ENCODE measurements at places on chromosomes 6 and 20.

DNA sequence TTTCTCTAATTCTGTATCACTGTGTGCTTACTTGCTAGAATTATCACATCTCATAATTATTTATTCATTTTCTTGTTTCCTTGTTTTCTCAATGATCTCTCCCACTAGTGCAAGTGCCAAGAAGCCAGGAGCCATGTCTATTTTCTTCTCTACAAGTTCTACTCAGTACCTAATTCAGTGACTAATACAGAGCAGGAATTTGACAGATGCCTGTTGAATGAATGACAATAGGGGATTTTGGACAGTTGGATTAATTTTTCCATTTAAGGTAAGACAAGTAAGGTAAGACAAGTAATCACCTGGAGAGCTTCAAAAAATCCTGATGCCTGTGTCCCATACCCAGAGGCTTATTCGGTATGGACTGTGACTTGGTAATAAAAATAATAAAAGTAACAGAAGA is 81.0 kb downstream of the EDN1 start:
- DNase-seq, result peak; percentile 15

- no peak for DNase-seq
Measured at GRCh38 chr6:164098857-164099267, 684.3 kb downstream of the QKI start.

GRCh38 chr6:41638002-41638934 is at the start of gene MDFI:
Gene MDFI (plus strand): TSS chr6:41638468. CDS start chr6:41638750, 282 bp downstream.
- DNase-seq, result no peak

- peak; percentile 88 for DNase-seq
Measured at GRCh38 chr6:25458485-25458884, 179.3 kb downstream of the CARMIL1 start.

DNA sequence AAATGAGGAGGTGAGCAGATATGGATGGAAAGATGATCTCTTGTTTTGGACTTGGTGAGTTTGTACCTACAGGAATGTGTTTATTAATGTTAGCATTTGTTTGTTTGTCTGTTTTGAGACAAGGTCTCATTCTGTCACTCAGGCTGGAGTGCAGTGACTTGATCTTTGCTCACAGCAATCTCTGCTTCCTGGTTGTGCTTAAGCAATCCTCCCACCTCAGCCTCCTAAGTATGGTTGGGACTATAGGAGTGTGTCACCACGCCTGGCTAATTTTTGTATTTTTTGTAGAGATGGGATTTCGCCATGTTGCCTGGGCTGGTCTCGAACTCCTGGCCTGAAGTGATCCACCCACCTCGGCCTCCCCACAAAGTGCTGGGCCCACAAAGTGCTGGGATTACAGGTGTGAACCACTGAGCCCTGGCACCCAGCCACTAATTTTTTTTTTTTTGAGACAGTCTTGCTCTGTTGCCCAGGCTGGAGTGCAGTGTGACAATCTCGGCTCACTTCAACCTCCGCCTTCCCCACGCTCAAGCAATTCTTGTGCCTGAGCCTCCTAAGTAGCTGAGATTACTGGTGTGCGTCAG is 7.1 kb downstream of the CASP8AP2 start:
- no peak for DNase-seq

DNA sequence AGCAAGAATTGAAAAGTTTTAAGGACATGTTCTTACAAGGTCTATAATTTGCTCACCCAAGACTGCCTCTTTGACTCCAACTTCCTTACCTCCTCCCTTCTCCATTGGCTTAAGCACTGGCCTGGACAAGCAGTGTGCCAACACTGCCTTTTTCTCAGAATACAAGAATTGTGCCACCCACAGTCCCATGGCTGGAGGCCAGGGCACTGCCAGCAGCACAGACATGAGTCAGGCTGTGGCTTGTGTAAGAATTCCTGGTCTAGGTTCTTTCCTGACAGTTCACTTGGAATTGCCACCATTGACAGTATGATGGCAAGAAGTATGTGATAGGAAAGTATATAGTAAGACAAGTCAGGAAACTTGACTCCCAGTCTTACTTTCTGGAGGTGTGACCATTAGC is 202.7 kb upstream of the MARCKS start:
- peak; percentile 99 for DNase-seq

GRCh38 chr6:15472621-15473020 is 190.2 kb downstream of the DTNBP1 start:
- peak; percentile 63 for DNase-seq

- no peak for DNase-seq
Measured at GRCh38 chr20:55583036-55583435, 422.3 kb downstream of the CBLN4 start.

DNA sequence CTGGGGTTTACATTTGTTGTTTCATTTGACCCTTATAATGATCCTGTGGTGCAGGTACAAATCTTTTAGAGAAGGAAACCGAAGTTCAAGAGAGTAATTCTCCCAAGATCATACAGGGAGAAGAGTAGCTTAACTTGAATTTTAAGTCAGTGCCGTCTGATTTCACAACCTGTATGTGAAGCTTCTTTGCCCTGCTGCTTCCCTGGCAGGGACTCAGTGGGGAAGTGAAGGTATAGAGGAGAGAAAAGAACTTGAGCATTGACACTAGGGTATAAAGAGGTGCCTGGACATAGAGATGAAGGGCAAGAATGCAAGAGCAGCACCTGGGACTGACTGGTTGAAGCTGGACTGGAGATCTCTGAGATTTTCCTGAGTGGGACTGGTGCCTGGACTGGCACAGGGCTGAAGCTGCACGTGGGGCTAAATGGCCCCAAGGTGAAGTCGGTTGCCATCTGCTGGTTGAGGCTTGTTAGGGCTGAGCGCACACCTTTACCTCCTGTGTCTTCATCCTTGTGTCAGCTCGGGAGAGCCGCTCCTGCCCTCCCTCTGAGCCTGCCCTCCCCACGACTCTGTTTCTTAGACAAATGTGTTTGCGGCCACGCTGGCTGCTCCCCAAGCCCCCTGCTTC is 41.8 kb downstream of the FARS2 start:
- peak; percentile 11 for DNase-seq

DNA sequence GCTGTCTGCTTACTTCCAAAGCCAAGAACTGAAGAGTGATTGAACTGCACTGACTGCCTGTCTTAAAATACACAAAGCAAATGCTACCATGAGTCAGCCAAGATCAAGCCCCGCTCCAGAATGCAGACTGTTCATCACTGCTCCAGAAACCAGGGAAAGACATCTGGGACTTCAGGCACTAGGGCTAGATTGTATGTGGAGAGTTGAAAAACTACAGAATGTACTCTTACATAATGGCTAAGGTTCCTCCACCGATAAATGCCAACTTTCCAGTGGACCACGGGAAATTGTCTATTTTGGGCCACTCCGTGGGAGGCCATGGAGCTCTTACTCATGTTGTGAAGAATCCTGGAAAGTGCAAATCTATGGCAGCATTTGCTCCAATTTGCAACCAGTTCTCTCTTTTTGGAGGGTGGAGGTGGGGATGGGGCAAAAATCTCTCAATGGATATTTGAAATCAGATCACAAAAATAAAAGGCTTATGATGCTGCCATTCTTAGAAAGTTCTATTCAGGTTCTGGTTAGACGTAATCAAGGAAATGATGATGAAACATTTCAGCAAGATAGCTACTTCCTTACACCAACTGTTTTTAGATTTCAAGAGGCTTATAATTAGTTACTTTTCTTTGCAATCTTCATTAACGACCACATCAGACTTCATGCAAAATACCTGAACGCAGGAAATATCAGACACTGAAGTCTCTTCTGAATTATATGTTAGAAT is 11.8 kb upstream of the CAP2 start:
- DNase-seq, result peak; percentile 64

- DNase-seq, result no peak
Measured at GRCh38 chr20:38317422-38317821, 13.5 kb downstream of the BPI start.

DNA sequence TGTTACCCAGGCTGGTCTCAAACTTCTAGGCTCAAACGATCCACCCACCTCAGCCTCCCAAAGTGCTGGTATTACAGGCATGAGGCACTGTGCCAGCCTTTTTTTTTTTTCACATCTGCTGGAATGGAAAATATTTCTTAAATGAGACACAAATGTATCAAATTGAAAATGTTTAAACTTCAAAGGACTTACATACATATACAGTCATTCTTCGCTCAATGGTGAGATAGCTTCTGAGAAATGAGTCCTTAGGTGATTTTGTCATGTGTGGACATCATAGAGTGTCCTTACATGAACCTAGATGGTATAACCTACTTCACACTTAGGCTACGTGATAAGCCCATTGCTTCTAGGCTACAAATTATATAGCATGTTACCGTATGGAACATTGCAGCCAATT is 43.1 kb downstream of the MICA start:
- no peak for DNase-seq

GRCh38 chr6:20013066-20013861 is 176.1 kb downstream of the ID4 start:
- no peak for DNase-seq

- DNase-seq, result peak; percentile 93
Measured at GRCh38 chr6:13923527-13924145, 1.1 kb upstream of the RNF182 start.

GRCh38 chr20:25227317-25227831 is 20.5 kb upstream of the PYGB start:
- peak; percentile 91 for DNase-seq

DNA sequence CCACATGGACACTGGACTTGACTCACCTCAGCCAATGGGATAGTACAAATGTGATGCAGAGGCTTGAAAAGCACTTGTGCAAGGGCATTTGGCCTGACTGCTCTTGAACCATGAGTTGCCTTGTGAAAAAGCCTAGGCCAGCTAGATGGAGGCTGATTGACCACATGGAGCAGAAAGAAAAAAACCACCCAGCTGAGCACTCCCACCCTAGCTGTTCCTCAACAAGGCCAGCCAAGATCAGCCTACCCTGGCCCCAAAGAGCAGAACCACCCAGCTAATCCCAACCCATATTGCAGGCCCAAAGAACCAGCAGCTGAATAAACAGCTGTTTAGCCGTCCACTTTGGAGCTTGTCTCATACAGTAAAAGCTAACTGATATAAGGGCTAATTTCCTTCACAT is 36.7 kb downstream of the PXDC1 start:
- DNase-seq, result no peak

- DNase-seq, result peak; percentile 88
Measured at GRCh38 chr6:85669735-85670194, 27.1 kb upstream of the SYNCRIP start.

GRCh38 chr6:72622094-72622940 is 453 bp downstream of the KCNQ5 start:
- DNase-seq, result peak; percentile 76

GRCh38 chr20:17679941-17680835 is 1.9 kb downstream of the RRBP1 start:
- peak; percentile 71 for DNase-seq

GRCh38 chr6:65570340-65570739 is 136.7 kb downstream of the EYS start:
- DNase-seq, result no peak

- no peak for DNase-seq
Measured at GRCh38 chr20:2298116-2298515, 2.3 kb downstream of the TGM3 start.

GRCh38 chr20:50056408-50056926 is 56.5 kb downstream of the UBE2V1 start:
- no peak for DNase-seq

DNA sequence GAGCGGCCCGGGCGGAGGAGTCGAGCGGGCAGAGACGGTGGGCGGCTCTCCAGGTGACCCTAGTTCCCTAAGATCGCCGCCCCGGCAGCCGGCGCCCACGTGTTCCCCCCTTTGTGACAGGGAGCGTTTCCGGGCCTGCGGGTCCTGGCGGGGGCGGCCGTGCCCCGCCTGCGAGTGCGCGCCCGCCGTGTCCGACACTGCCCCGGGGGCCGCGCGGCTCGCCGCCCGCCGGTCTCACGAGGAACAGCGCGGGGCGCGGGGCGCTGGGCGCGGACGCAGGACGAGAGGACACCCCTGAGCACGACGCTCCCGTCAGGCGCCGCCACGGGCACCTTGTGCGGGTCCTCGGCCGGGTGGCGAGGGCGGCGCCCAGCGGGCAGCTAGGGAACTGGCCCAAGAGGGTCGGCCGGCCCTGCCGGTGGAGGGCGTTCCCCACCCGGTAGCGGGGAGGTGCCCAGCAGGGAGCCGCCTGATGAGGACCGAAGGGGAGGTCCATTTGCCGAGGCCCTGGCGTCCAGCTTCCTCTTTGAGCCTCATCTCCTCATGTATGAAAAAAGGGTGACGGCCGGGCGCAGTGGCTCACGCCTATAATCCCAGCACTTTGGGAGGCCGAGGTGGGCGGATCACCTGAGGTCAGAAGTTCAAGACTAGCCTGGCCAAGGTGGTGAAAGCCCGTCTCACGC is at the start of gene VARS1:
TSS of gene VARS1 (minus strand) at position 137 of the 683 bp plus-strand sequence. CDS start 535 bp downstream, outside the sequence.
- DNase-seq, result peak; percentile 92

DNA sequence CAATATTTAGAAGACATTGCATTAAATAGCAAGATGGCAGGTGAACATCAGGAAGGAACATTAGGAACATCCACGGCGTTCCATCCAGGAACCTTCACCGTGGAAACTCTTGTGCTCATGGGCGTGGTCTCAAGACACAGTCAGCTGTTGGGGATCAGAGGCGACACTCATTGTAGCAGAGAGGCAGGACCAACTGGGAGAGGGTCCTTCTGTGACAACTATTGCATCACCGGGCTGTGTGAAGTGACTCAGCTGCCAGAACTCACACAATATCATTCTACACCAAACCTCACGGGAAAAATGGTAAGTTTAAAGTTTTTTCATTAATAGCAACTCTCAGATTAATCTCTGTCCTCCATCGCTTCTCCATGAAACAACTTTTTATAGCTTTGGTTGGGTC is 334.8 kb upstream of the SULF2 start:
- no peak for DNase-seq

DNA sequence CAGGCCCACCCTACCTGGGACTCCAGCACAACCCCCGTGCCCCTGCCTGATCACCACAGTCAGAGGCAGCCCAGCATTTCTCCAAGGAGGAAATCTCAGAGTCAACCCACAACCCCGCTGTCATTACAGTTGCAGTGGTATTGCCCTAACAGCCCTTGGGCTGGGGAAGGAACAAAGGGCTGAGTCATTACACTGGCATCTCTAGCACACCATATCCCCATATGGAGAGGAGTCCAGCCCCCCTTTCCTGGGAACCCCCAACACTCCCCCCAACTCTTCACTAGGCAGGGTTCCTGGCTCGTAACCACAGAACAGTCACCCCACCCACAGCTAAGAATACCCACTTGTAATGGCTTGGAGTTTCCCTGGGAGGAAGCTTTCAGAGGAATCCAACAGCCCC is 149.4 kb upstream of the OGFRL1 start:
- peak; percentile 95 for DNase-seq

- no peak for DNase-seq
Measured at GRCh38 chr20:23877524-23877923, 2.0 kb downstream of the CST5 start.

- peak; percentile 67 for DNase-seq
Measured at GRCh38 chr6:31158863-31159855, 770 bp downstream of the TCF19 start.

DNA sequence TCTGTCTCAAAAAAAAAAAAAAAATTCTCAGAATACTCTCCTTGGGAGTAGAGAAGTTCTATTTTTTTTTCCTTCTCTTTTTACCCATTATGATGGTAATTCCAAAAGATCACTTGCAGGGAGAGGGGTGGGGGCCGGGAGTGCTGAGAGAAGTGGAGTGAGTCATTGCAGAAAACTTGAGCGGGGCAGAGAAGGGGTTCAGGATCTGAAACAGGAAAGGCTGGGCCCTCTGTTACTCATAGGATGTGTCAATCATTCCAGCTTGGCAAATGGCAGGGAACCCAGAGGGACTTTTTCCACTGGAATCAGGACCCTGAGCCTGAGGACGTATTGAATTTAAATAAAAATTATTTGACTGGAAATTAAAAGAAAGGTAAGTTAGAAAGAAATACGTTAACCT is 111.4 kb upstream of the ARMC2 start:
- DNase-seq, result peak; percentile 95

GRCh38 chr6:45812922-45813321 is 202.7 kb downstream of the CLIC5 start:
- peak; percentile 47 for DNase-seq

All from M059J (cell line).